ENCODE measurements at places on chromosomes 6 and 20.

DNA sequence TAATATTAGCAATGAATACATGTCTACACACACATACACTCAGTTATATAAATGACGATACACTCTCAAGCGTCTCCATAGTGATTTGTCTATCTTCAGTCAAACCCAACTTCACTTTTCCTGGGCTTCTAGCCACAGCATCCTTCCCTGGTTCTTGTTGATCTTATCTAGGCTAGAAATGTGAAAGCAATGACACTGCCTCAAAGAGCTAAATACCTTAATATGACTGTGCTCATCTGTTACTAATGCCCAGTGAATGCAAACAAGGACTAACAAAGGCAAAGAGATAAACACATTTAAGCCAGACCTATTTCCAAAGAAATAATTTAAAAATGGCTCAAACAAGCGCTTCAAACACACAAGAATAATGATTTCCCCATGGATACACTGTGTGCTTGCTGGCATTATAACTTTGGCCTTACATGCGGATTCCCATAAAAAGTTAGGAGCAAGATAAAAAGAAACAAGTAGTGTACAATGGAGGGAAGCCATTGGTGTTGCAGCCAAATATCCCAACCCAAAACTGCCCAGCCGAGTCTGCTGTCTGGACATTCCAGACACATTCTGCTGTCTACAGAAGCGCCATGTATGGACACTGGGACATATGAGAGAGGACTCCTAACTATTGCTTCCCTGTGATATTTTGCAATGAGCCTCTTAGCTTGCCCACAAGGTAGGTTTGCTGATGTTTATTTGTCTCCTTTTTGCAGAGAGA, 19.5 kb upstream of the DAAM2 start:
- no peak for DNase-seq

DNA sequence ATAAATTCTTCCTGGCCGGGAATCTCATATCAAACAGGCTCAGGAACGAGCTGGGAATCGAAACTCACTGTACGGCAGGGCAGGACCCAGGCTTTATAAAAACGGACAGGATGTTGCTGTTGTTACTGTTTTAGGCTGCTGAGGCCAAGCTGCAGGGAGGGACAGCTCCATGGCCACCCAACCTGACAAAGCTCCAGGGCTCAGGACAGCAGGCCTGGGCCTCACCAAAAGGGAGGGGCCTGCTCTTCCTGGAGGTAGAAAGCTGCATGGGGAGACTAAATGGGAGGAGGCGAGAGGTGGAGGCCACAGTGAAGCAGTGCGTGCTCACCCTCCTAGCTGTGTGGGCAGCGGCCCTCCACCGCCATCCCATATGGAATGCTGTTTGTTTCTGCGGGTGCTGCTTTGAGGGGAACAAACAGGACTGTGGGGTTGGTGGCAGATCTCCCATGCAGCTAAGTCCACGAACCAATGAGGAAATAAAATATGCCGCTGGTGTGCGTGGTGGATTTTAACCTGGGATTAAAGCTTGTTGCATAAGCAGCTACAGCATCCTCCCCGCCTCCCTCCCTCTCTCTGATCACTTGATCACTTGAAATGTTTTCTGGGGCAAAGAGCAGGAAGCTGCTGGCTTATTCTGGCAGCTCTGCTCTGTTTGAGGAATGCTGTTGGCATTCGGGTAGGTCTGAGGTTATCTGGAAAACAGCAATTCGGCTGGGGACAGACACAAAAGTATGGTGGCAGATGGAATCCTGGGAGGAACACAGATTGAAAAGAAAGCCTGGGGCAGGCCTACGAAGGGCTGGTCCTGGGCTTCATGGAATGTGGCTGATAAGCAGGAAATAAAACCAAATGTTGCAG, 2.4 kb upstream of the ZMYND8 start:
- DNase-seq = no peak

DNA sequence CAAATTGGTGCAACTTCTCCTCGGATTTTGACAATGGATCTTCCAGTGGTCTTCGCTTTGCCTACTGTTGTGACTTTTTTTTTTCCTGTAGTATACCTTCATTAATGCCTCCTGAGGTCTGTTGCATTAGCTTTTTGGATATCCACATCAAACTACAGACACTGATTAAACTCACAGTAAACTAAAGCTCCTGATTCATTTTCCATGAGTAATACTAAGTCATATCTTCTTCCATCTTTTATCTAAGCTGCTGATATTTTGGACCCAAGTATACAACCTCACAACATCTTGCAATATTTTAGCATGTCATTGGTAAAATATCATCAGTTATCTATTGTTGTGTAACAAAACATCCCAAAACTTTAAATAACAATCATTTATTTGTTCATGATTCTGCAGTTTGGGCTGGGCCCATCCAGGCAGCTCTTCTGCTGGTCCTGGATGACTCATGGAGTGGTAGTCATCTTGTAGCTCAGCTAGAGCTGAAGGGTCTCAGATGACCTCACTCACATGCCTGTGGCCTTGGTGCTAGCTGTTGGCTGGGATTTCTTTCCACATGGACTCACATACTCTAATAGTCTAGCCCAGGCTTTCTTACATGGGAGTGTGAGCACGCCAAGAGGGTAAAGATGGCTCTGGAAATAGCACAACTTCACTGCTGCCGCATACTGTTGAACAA, 78.3 kb upstream of the SRSF6 start:
- DNase-seq = no peak

- DNase-seq = no peak
Measured at GRCh38 chr20:58967652-58968429, 13.2 kb upstream of the NELFCD start.

- DNase-seq = no peak
Measured at GRCh38 chr6:129194306-129194941, 311.5 kb downstream of the LAMA2 start.

GRCh38 chr20:61556111-61556510, 304.1 kb downstream of the CDH4 start:
- no peak for DNase-seq

DNA sequence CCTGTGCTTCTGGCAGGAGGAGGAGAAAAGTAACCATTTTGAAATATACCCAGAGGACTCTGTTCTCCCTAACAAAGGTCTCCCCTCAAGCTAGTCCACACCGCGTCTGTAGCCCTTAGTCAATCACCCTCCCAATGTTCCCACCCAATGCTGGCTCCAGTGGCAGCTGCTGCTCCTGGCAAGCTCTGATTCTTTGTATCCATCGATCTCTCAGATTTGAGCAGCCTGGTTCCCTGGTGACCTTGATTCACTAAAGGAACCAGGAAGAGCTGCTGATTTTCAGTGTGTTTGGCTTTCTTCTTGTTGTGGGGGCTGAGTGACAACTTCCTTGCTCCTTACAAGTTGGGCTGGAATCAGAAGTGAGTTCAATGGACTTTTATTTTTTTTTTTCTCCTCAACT, 68.5 kb downstream of the FOXC1 start:
- no peak for DNase-seq

DNA sequence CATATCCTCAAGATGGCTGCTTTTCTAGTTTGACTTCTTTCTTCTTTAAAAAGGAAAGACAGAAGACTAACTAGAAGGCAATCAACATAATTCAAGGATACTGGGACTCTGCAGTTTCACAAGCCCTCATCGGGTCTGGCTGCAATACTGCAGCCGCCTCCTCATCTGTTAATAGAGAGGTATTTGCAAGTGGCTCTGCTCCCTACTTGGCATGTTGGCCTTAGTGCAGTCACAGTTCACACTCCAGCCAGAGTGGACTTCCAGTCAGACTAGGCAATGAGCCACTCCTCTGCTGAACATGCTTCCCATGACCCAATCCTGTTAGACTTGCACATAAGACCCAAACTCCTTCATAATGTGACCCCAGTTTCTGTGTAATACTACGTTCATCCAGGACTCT, 141.9 kb upstream of the ENPP5 start:
- no peak for DNase-seq

DNA sequence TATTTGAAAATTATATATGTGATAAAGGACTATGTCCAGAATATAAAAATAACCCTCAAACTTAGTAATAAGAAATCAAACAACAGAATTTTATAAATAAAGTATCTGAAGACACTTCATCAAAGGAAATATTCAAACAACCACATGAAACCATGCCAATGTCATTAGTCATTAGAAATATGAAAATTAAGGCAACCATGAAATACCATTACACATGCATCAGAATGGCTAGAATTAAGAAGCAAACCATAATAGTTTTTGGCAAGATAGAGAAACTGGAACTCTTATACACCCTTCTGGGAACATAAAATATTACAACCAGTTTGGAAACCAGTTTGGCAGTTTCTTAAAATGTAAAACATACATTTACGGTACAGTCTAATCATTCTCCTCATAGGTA, 137.2 kb upstream of the ADGRB3 start:
- DNase-seq = no peak

- DNase-seq = no peak
Measured at GRCh38 chr6:46850792-46851191, 57.6 kb downstream of the MEP1A start.

GRCh38 chr20:60073504-60073903, 115.3 kb downstream of the CDH26 start:
- no peak for DNase-seq

DNA sequence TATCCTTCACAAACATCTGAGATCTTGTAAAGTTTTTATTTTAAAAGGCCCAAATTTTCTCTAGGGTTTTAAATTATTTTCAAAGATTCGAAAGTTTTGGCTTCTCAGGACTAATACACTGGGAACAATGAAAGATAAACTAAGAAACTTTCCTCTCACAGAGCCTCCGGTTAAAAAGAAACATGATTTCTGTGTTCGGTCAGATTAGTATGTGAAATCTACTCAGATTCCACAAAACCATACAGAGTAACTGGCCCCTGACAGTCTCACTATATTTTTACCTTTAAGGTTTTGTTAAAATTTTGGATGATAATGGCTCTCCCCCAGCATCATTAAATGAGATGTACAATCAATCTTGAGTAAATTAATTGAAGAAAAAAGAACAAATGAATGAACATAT, 471.0 kb downstream of the COL12A1 start:
- no peak for DNase-seq

- DNase-seq = no peak
Measured at GRCh38 chr6:40894962-40895799, 143.8 kb downstream of the UNC5CL start.

DNA sequence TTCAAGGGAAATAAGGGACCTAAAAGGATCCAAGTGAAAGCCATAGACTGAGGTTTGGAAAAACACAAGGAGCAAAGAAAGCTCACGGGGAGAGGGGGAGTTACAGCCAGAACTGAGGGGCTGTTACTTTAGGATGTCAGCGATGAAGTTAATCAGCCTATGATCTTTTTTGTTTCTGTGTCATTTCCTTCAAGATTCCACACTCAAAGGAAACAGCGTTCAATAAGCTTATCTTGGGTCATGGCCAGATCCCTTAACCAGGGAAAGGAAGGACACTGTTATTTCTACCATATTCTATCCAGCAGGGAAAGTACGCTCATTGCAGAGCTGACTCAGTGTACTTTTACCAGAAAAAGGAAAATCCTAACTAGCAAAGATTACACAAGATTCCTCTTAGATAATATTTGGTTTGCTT, 132.8 kb downstream of the PFDN4 start:
- no peak for DNase-seq

DNA sequence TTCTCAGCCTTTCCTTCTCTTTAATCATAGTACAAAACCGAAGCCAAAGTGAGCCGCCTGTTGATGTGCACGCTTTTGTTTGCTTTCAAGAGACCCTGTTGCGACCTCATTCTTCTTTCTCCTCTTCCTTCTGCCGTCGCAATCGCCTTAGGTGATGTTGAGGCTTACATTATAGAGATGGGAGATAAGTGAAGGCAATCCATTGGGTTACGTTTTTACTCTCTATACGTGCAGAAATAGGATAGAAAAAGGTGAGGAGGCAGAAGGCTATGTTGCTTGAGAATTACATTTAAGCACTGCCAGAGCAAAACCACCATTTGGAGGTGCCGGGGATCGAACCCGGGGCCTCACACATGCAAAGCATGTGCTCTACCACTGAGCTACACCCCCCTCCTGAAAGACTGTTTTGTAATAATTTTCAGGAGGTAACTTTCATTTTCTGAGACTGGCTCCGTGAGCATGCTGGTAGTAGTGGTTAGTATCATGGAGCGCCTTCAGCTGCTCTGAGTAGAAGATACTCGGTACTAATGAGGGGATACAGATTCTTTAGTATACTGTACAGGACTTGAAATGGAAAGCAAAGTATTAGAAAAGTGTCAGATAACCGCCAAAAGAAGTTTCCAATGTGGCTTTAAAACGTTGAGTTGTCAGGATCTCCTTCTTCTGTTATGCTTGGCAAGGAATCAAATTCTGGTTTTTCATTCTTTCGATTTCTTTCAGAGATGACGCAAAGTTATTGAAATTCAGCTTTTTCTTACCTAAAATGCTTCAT, 165.6 kb downstream of the TRIM27 start:
- DNase-seq = no peak

DNA sequence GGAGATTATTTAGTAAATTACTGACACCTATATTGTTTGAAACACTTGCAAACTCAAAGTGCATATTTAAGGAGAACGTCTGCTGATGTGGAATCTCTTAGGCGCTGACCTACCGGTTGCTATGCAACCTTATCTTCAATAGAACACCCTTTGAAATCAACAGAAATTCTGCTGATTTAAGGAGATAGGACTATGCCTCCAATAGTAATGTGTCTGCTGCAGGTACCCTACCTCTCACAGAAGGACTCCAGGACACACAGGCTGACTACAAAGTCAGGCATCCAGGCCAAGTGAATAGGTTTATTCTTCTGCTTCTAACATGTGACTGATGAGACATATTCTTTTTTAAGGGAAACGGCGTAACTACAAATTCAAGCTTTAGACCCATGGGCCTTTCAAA, 311.7 kb downstream of the CBLN4 start:
- no peak for DNase-seq

DNA sequence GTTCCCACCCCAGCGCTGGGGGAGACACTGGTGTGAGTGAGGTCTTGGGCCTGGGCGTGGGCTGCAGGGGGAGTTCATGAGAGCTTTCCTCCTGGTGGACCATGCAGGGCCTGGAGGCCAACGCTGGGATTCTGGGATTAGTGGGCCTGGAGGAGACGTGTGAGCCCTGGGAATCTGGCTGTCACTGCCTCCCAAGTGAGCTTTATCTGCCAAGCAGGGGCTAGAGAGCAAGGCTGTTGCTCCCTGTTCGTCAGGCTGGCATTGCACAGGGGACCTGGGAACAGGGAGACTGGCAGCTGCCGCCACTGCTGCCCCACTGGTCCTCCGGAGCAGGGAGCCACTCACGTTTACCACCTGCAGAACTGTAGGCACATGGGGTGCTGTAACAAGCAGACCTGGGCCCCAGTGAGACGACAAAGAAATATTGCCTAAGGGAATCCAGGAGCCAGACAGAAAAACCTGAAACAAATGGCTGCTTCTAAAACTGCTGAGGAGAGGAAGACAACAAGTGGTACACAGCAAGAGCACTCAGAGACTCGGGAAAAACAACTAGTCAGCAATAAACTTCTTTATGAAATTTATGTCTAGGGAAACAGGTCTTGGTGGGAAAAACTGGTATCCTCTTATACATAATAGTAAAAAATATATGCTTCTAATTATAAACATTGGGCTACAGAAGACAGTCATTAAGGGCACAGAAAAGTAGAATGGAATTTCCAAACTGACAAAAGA, 45.2 kb downstream of the PPP1R3G start:
- no peak for DNase-seq

DNA sequence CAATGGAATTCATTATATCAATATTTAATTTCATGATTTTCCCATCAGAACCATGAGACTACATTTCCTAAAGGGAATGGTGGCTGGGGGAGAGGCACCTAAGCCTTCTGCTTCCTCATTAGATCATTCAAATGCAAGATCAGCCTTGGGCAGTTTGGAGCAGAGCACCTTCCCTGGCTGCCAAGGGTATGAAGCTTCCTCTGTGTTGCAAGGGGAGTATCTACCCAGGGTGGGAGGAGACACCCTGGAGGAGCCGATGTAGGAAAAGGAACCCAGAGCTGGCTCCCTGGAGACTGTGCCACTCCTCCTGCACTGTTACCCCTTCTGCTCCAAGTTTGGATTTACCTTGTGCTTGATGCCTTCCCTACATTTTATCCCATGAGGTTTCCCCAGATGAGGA, 299.7 kb upstream of the PRDM1 start:
- no peak for DNase-seq

Measured in stimulated activated CD4-positive, alpha-beta T cell treated with anti-CD3 and anti-CD28 coated beads, Interleukin-15, amount 100 ng/mL, for 1 hour (primary cell).